ENCODE measurements at places on chromosomes 11 and 22. TPM values are rescaled to one million over a fixed set of nuclear protein-coding genes. Genes with fewer than 3 reads are reported as not detected.

Gene ISX
- not detected for total RNA-seq

Gene RIMBP3B
- 0.07 TPM for total RNA-seq

Gene NXPE2
- not detected for total RNA-seq

Gene DMC1
- 0.75 TPM for total RNA-seq

- no peak for DNase-seq
Measured at GRCh38 chr11:126415128-126415527, 59.6 kb downstream of the ST3GAL4 start.

- no peak for DNase-seq
Measured at GRCh38 chr11:114079511-114080065, 20.1 kb downstream of the ZBTB16 start.

DNA sequence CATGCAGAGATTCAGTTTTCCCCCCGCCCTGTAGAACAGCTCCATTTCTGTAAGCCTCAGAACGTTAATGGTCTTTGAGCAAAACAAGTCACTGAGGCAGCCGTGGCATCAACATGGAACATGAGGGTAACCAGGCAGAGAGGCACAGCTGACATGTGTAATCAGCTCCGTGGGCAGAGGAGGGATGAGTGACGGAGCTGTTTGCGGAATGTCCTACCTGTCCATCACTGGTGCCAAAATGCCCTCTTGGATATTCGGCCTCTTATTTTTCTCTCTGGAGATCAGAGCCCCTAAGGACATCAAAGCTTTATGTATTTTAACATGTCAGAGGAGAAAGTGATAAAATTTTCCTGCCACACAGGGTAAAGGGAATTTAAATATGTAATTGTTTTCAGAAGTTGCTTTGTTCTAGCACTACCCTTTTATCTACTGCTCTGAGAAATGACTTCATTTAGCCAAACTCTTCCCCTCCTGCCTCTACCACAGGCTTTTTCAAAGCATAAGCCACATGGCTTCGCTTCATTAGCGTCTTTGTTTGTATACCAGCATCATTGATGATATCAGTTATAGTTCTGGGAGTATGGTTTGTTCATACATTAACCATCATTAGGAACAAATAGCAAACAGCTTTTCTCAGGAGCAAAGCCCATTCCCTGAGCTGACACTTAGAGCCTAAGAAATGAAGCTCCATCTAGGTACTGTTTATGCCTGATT lies 32.9 kb downstream of the C11orf71 start:
- no peak for DNase-seq

GRCh38 chr22:28810821-28811491 lies 10.6 kb upstream of the XBP1 start:
- no peak for DNase-seq

- DNase-seq: no peak
Measured at GRCh38 chr11:19164230-19164855, 37.4 kb downstream of the CSRP3 start.

- no peak for DNase-seq
Measured at GRCh38 chr11:1230456-1231395, 7.9 kb downstream of the MUC5B start.

DNA sequence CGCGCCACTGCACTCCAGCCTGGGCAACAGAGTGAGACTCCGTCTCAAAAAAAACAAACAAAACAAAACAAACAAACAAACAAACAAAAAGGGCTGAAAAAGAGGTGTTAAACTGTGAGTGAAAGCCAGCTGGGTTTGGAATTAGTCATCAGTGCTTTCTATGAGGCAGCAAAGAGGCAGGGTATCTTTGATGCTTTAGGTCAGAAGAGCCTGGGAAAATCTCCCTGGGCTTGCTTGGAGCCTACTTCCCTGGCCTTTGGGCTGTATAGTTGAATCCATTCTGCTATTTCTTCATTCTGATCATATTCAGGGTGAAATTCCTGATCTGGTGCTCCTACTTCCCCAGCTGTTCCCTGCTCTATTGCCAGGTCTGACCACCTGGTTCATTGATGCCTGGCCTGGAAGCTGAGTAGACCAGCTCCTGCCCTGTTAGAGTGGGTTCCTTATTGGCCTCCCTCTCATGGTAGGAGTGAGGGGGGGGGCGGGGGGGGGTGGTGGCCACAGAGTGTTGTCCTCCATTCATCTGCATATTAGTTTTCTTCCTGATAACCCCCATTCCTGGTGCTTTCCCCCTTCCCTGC lies 65.6 kb downstream of the INSC start:
- no peak for DNase-seq

- no peak for DNase-seq
Measured at GRCh38 chr11:70471254-70471653, 72.9 kb downstream of the CTTN start.

DNA sequence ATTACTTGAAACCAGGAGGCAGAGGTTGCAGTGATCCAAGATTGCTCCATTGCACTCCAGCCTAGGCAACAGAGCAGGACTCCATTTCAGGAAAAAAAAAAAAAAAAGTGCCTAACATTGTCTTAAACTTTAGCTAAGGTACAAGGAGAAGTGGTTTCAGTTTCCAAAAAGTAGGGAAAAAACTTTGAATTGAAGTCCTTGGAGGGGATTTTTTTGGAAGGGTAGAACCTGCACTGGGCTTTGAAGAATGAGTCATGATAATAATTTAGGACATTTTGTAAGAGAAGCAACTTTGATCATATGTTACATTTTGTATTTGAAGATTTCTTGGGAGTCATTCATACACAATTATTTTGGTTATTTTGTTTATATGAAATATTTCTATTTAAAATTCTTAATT lies 31.8 kb upstream of the HIPK3 start:
- DNase-seq: no peak

DNA sequence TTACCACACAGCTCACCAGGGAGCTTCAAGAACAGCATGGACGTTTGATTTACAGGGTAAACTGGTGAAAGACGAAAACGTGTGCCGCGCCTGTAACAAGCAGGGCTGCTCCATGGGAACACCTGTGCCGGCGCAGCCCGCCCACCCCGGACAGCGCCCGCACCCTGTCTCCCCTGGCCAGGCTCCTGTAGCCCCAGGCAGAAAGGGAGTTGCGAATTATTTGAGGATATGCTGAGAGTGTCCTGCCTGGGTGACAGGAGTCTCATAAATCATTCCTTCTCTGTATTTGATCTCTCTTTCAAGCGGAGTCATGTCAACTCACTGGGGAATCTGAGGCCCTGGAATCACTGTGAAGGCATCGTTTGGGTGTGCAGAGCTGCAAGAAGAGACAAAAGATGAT lies 804.3 kb downstream of the OPCML start:
- no peak for DNase-seq

DNA sequence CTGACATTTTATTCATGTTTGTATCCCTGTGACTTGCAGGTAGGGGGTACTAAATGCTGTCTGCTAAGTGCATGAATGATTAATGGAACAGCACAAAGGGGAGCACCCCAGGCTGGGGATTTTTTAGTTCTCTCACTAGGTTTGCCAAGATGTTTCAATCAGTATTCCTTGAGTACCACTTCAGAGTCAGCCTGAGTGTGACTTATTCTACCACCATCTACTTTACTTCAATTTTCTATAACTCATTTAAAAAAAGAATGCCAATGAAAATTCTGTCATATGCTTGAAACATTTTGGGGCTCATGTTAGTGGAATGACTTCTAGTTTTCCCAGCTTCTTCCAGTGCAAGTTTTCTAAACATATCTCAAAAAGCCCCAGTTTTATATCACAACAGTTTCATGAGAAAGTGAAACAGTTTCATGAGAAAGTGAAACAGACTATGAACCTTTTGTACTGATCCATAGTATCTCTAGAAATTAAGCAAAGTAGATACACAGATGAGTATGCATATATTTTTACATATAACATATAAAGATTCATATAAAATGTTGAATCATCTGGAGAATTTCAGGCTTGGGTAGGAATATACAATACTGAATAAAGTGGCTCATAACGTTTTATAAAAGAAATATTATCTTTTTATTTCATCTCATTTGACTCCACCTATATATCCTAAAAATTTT lies 252.4 kb downstream of the GRM5 start:
- no peak for DNase-seq
